ENCODE measurements at places on chromosomes 11 and 22.

- DNase-seq, result no peak
Measured at GRCh38 chr22:35498026-35498800, 42.4 kb upstream of the RASD2 start.

DNA sequence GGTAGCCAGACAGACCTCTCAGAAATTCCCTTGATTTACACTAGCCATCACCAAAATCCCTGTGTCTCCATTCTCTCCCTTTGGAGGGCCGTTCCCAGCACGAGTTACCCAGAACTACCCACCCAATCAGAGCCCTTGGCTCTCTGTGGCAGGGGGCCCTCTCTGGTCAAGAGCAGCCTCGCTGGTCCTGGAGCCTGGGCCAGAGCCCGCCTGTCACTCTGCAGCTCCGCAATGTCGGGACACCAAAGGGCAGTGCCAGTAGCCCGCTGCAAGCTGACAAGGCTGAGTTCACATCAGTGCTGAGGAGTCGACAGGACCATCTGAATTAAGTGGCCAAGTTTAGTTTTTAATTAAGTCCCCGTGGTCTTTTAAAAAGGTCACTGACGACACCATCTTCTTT is 241.6 kb downstream of the ST3GAL4 start:
- no peak for DNase-seq

DNA sequence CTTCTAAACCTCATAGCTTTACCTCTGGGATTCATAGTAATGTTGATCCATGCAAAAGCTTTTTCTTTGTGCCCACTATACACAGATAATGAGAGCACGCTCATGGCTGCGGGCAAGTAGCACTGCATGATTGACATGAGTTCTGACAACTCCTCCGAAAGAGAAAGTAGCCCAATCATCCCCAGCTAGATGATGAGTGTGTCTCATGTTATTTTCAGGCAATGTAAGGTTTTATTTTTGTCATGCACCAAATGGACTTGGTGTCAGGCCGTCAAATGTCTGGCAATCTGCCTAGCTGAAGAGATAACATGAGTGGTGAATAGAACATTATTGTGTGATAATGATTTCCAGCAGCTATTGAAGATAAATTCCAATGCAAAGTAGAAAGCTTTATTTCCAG is 662.6 kb downstream of the NTM start:
- no peak for DNase-seq

DNA sequence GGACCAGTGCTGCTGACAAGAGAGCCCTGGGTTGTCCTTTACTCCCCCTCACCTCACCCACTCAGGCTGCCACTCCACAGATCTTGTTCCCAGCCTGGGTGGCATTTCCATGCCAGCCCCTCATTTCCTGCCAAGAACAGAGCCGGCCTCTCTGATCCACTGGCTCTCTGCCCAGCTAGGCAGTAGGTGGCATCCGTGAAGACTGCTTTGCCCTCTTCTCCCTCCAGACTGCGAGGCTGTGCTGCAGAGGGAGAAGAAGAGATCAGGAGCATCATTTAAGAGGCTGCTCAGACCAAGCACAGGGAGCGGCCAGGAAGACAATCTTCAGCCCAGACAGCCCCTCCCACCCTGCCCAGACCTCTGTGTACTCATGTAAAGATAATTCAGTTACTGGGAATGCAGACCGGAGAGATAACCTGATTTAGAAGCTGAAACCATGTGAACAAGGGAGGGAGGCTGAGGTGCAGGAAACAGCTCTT is 126.9 kb upstream of the NCAM1 start:
- DNase-seq, result no peak

DNA sequence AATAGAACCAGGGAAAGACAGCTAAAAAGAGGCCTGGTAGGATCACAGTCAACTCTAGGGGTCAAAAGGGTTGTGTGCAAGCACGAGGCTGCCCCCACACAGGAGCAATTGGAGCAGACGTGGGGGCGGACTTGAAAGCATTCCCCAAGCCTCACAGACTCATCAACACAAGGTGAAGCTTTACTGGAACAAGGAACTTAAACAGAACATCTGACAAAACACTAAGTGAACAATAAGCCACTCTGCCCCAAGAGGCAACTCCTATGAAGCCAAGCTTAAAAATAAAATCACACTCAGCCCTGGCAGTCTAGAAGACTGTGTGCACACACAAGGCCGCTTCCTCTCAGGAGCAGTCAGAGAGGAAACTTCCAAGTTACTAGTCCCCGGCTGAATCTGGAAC is 32.2 kb upstream of the TEAD1 start:
- no peak for DNase-seq

GRCh38 chr22:40553014-40553554 is 83.4 kb downstream of the MRTFA start:
- DNase-seq, result no peak

DNA sequence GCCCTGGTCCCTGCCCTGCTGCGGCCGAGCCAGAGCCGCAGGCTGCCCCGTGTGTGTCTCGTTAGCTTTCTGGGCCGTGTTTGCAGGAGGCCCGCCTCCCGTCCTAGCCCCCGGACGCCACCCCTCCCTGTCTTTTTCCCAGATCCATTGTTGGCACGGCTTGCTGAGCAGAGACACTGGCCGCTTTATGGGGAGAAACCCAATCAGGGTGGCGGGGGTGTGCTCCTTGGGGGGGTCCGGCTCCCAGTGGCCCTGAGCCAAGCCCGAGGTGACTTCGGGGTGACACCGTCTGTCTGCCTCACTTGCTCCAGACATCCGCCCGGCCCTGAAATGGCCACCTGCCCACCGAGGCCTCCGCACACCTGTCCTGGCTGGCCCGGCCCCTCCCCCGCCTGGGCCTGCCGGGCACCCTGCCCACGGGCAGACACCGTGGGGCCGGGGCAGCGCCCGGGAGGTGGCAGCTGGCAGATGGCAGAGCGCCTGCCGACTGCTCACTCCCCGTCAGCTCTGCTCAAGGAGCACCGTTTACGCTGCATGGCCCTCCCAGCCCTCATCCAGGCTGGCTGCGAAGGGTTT is 43.1 kb upstream of the PPARA start:
- no peak for DNase-seq

- no peak for DNase-seq
Measured at GRCh38 chr11:124090996-124091395, 24.3 kb upstream of the VWA5A start.

- peak; percentile 23 for DNase-seq
Measured at GRCh38 chr11:128772814-128773213, 78.9 kb downstream of the FLI1 start.

GRCh38 chr11:66081505-66081904 is 11.4 kb downstream of the PACS1 start:
- peak; percentile 47 for DNase-seq

- DNase-seq, result no peak
Measured at GRCh38 chr11:73358071-73358470, 18.1 kb upstream of the RELT start.

DNA sequence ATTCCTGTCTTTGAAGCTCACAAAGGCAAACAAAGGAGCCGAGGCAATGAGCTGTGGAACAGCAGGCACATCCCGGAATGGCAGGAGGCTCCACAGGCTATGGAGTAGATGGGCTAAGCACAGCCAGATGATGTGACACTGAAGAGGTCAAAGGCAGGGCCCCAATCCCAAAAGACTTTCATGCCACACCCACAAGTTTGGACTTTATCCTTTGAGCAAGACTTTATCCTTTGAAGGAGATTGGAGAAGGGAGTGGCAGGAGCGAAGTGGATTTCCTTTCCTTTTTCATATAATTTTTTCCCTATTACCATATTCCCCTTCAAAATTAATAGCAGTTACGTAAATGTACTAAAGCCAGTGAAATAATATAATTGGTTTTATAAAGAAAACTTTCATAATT is 379.4 kb downstream of the CADM1 start:
- no peak for DNase-seq

DNA sequence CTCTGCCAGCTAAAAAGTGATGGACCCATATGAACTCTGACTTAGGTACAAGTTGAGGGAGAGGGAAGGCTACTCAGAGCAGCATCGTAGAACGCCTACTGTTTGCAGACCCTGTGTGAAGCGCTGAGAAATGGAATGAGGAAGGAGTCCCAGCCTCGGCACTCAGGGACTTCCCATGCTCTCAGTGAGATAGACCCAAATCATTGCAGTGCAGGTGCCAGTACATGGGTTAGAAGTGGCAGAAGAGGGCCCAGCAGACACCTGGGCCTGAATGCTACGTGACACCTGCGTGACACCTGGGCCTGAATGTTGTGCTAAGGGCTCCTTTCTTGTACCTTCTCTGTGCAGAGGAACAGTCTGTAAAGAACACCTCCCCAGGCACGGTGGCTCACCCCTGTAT is 2.6 kb upstream of the PDGFB start:
- DNase-seq, result no peak

GRCh38 chr11:107682171-107682570 is 29.7 kb downstream of the SLN start:
- no peak for DNase-seq

DNA sequence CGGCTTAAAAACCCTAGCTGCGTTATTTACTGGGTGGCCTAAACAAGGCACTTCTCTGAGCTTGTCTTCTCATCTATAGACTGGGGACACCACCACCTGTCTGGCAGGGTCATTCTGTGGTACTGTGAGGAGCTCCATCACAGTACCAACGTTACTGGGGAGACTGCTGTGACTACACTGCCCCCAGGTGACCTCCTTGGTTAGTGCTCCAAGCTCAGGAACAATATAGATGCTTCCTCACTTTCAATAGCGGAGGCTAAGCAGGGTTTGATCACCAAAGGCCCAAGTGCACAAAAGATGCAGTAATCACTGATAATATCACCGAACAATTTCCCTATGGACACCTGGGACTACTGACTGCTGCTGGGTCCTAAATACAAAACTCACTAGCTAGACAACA is 18.8 kb downstream of the PRPF19 start:
- DNase-seq, result no peak

GRCh38 chr11:62654297-62654696 is 1.2 kb upstream of the INTS5 start:
- DNase-seq, result no peak

- no peak for DNase-seq
Measured at GRCh38 chr11:93482556-93482955, 60.6 kb downstream of the SMCO4 start.

GRCh38 chr22:48198489-48199459 is 1436.3 kb downstream of the TBC1D22A start:
- no peak for DNase-seq

DNA sequence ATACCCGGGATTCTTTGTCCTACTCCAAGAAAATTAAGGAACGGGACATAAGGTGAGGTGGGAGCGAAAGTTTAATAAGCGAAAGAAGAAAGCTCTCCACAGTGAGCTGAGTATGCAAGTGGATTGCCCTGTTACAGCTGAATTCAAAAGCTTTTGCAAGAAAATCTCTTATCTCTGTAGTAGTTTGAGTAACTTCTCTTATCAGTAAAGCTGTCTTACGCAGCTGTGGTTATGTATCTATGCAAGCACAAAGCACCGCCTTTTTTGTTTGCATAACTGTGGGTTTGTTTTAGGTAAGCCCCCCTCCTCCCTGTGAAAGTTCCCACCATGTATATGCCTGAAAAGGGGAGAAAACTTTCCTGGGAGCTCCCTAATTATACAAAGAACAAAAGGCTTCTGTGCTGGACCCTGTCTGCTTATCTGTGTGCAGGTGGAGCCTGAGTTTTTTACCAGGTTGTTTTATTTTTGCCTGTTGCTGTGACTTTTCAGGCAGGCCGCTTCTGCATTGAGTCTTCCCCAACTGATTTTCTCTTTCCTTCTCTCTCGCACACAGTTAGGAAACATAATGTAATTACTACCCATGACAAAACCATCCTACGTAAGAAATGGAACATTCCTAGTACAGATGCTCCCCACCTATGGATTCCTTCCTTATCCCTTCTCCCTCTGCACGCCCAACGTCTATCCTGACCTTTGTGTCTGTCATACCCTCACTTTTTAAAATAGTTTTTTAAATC is 837 bp upstream of the PLAAT5 start:
- no peak for DNase-seq

DNA sequence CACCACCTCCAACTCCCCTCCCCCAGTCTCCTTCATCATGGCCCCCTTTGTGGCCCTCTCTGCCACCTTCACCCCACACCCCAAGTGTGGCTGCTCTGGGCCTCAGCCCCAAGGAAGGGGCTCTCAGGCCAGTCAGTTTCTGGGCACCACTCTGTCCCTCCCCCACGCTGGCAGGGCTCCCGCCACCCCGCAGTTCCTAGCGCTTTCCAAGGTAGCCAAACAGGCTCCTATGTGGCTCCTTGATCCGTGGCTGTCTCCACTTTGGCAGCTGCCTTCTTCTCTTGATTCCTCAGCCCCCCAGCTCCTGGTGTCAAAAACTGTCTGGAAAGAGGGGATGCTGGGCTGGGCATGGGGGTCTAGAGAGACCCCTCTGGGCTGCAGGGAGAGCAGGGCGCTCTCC is 10.4 kb upstream of the CACNA1I start:
- no peak for DNase-seq

DNA sequence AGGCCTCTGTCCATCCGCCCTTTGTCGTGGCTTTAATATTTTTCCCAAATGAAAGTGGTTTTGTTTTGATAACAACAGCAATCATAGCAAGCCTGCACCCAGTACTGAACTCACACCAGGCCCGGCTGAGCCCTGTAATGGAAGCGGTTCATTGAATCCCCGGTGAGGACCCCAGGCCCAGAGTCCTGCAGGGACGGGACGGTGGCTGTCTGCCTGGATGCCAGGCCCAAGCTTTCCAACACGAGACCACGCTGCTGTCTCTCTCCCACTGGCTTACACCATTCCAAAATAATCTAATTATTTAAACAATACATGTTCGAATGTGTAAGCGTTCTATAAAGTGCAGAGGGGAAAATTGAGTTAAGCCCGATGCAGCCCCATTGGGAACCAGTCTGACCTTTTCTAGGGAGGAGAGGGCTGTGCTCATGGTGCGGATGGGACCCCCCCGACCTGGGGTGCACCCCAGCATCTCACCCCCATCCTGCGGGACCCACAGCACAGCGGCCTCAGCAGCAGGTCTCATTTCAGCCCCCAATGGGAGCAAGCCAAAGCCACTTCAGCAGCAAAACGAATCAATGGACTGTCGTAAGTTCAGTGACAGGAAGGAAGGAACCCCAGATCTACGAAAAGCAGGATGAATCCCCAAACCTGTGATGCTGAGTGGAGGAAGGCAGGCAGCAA is 1046.9 kb downstream of the BRD1 start:
- DNase-seq, result no peak

- DNase-seq, result no peak
Measured at GRCh38 chr11:14015711-14016110, 53.2 kb downstream of the SPON1 start.

Measured in activated CD8-positive, alpha-beta memory T cell treated with anti-CD3 and anti-CD28 coated beads for 4 hours (primary cell).